ENCODE measurements at places on chromosomes 7 and 10.
A peak's percentile ranks its signal among the peaks of the same experiment; 100 is the strongest.

DNA sequence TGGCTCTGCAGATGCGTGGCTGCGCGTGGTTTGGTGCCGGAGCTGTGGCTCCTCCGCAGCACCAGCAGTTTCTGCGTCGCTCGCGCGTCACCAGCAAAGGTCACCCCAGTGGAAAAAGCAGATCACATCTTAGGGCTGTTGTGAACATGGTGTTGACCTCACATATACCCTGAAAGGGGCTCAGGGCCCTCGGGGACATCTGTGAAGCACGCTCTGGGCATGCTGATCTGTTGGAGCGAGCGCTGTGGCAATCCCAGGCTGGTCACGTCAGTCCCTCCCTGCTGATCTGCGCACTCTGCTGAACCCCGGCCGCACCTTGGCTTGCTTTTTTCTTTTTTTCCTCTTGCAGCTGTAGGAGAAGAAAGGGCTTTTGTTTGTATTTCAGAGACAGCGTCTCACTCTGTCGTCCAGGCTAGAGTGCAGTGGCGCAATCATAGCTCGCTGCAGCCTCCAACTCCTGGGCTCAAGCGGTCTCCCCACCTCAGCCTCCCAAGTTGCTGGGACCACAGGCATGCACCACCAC, 33.3 kb upstream of the AP5Z1 start:
- no peak for DNase-seq

DNA sequence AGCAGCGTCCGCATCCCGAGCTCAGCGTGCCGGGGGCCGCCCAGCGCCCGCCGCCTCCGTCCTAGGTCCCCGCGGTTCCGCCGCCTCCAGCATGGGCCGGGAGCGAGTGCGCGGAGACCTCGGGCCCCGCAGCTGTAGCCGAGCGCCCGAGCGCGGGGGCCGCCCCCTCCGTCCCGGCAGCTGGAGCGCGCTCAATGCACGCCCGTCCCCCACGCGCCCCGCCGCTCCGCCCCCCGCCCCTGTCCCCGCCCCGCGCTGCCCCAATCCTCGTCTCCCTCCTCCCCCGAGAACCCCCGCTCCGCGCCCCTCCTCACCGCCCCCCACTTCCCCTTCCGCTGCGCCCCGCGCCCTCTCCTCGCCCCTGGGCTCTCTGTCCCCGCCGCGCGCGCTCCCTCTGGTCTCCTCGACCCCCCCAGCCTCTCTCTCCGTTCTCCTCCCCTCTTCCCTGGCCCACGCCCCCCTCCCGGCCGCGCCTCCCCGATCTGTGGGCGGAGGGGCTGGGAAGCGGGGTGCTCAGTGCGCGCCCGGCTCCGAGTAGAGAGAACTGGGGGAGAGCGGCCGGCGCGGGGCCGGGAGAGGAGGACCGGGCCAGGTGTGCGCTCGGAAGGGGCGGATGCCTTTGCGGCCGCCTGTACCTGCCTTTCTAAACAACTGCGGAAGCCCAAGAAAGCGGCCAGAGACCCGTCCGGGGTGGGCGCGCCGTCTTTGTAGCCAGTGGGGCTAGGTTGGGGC, at the start of gene VIPR2:
VIPR2 (minus strand) TSS at position 110 of the 732 bp plus-strand sequence; CDS start at position 14, 96 bp downstream.
- no peak for DNase-seq

DNA sequence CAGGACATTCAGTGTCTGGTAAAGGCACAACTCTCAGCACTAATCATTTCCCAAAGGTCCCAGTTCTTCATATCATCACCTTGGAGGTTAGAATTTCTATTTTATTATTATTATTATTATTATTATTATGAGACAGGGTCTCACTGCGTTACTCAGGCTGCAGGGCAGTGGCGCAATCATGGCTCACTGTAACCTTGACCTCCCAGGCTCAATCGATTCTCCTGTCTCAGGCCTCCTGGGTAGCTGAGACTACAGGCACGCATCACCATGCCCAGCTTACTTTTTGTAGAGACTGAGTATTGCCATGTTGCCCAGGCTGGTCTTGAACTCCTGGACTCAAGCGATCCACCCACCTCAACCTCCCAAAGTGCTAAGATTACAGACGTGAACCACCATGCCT, 91.8 kb upstream of the DOCK1 start:
- DNase-seq = no peak

GRCh38 chr7:111312966-111313365, 222.0 kb downstream of the LRRN3 start:
- DNase-seq = peak; percentile 26

GRCh38 chr7:75945297-75946168, 30.6 kb downstream of the POR start:
- peak; percentile 88 for DNase-seq

- no peak for DNase-seq
Measured at GRCh38 chr10:20911626-20912025, 14.5 kb upstream of the NEBL start.

DNA sequence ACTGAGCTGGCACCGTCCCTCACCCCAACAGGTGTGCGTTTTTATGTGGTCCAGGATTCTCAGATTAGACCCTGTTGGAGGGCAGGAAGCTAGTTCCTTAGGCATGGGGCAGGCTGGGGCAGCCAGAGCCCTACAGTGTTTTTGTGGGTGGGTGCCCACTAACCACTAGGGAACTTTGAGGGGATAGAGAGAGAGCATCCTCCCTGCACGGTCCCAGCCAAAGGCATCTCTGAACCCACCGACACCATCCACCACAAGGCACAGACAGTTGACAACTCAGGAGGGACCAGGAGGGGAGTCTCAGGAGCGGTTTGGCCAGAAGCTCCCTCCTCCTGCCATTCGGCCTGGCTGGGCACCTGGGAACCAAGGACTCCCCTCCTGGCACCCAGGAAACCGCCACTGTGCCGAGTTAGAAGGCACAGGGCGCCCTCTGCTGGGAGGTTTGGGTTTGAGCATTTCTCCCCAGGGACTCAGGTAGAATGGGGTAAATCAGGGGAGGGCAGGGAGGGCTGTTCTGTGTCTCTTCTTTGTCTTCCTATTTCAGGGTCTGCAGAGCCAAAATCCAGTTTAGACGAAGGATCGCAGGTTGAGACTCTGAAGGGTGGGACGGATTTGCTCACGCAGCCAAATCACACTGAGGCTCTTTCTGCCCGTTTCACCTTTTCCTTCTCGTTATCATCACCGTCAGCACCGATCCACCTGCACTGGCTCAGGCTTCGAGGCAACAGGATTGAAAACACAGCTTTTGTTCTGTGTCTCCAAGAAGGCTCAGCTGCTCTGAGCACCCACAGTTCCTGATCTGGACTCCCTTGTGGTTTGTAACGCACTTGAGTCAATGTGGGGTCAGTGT, 84.8 kb upstream of the COL13A1 start:
- peak; percentile 39 for DNase-seq

DNA sequence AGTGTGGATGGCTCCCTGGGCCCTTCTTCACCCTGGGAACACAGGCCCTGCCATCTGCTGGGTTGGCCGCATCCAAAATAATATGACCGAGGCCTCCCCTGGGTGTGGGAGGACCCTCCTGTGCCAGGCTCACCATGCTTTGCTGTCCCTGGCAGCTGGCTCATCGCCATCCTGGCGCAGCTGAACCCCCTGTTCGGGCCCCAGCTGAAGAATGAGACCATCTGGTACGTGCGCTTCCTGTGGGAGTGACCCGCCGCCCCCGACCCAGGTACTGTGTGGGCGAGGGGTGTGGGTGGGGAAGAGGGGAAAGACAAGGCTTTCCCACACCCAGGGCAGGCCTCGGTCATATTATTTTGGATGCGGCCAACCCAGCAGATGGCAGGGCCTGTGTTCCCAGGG, 4.8 kb downstream of the ATP6V0E2 start:
- no peak for DNase-seq

DNA sequence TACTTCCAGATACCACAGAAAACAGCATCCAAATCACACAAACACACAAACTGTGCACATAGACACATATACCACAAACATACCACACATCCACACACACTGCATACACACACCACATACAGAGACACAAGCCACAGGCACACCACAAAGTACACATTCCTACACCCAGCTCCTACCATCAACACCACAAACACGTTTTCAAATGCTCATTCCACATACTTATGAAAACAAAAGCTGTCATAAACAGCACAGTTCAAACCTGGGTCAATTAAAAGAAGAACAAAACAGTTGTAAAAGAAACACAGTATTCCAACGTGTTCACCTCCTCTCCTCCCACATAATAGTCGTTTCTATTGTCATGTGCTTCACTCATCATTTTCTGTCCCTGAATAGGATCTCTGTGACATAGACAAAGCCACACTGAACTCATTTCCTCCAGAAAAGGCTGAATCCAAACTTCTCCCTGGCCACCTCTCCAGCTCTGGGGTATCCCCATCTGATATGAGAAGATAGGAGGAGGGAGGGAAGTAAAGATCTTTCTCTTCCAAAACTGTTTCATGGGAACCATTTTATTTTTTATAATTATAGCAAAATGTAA, 89.2 kb downstream of the CXCL12 start:
- no peak for DNase-seq

DNA sequence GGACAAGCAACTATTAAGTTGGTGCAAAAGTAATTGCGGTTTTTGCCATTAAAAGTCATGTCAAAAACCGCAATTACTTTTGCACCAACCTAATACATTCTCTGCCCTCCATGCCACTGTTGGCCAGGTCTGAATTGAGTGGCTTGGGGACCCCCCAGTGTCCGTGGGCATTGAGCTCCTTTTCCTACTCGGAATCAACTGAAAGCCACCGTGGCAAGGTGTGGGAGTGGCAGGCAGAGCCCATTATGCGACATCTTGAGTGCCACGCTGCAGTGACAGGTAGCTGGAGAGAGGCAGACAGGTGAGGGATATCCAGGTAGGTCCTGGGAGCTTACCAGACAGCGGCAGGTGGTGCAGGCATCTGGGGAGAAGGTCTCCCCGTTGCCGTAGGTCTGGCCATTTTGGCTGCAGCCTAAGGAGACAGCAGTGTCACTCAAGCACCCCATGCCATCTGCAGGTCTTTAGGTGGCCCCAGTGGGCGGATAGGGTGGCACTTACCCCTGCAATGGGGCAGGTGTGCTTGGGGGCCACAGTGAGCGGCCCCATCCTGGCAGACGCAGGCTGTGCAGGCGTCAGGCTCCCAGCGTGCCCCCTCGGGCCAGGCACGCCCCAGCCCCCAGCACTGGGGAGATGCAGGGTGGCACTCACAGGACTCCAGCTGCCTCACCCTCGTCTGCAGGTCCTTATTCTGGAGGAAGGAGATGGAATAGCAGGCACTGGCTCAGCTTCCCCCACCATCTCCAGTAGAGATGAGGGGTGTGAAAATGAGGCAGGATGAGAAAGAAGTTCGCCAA, 3.5 kb downstream of the KCP start:
- no peak for DNase-seq

GRCh38 chr7:107815254-107815882, 12.3 kb upstream of the SLC26A3 start:
- peak; percentile 4 for DNase-seq

GRCh38 chr10:42637648-42638054, 719 bp downstream of the ZNF33B start:
- DNase-seq = no peak

DNA sequence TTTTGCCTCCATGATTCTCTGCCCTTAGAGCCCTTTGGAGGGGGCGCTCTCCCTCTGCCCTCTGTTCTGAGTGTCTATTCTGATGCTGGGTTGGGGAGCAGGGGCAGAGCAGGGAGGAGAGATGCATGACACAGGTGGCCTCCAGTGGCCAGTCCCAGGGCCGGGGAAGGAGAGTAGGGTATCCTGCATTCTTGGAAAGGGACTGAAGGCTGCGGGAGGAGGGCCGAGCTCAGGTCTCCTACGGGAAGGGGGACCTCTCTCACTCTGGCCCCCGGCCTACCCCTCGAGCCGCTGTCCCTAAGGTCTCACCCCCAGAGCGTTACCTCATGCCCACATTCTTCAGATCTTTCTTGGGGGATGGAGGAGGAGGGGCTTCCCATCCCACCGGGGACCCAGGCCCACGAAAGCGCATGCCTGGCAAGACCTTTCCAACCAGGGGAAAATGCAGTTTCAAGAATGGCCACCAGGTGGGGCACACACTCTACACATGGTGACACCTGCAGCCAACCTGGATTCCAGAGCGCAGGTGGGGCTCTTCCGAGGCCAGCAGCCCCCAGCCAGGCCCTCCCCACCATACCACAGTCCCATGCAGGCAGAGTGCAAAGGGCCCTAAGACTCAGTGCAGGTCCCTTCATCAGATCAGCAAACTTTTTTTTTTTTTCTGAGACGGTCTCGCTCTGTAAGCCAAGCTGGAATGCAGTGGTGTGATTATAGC, 86.4 kb downstream of the MYL10 start:
- peak; percentile 39 for DNase-seq

GRCh38 chr10:102710609-102711008, 3.6 kb downstream of the ARL3 start:
- peak; percentile 36 for DNase-seq

DNA sequence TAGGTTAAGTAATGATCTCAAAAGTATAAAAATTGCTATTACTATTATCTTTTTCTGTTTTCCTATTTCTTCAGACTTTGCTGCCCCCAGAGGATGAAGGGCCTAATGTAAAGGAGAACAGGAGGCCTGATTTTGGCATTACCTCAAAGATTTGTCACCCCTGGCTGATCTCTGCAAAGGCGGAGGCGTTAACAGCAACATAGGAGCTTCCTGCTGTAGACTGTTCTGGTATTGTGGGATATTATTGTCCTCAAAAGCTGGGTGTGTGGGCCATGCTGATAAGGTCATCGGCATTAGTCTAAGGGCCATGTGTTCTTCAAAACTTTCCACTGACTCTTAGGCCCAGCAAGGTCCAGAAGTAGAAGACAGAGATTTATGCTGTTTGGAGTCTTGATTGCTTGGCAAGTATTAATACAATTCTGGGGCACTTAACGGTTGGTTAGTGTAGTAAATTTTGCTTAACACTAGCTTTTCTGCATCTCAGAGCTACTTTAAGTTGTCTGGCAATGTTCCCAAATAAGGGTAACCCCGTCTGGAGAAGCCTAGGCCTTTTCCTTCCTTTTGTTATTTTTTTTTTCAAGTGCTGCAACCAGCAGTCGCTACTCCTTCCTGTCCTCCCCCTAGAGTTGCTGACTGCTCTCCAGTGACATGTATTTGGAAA, 14.0 kb upstream of the ENTPD1 start:
- peak; percentile 44 for DNase-seq

DNA sequence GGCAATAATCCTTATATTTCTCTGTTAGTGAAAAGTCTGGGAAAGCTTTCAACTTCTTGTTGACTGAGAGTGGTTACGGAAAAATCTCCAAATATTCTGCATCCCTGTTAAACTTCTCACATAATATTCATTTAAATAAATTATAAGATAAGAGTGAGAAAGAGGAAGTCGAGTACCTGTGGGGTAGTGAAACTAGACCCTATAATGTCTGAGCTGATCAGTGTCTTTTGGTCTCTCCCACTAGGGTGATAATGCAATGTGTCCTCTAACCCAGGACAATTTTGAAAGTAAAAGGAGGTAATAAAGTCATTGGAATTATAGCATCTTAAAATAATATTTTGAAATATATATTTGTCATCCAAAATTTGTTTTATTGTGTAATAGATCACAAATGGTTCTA, 2.1 kb upstream of the AGR3 start:
- DNase-seq = no peak

- no peak for DNase-seq
Measured at GRCh38 chr7:40643664-40644063, 508.9 kb downstream of the SUGCT start.

DNA sequence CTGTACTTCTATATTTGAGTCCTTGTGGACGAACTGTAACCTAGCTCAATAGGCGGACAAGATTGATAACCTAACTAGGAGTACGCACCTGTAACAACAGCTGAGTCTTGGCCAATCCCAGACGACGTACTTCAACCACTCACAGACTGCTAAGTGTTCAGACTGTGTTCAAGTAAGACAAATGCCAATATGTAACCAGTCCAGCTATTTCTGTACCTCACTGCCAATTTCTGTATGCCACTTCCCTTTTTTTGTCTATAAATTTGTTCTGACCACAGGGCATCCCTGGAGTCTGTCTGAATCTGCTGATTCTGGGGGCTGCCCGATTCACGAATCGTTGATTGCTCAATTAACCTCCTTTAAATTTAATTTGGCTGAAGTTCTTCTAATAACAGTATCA, 32.2 kb downstream of the HACD1 start:
- DNase-seq = no peak
